ENCODE measurements at places on chromosomes 7 and 10.

DNA sequence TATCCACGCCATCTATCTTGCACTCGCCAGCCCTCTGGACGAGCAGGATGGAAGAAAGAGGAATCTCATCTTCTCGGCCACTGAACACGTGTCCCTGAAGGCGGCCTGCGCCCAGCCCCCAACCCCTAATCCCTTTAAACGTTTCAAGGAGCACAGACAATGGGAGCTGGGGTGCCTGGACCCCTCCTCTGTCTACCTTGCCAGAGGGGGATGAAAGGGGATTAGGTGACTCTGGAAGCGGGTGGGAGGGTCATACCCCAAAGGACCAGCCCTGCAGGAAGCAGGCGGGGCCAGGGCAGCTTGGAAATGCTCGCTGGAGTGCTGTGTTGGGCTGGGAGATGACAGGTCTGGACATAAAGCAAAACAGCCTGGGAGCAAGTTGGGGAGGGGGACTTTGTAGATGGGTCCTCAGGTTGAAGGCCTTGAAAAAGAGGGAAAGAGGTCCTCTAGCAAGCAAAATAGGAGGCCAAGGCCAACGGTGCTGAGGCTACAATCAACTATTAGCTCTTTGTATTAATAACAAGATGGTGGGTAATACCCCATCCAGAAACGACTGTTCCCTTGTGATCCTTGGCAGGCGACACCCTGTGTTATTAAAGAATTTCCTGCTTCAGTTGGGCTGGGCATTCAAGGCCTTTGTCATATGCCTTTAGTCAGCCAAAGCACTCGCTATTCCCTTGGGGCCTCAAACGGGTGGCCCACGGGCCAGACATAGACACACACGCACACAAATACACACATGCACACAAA lies 126.5 kb upstream of the UNC5B start:
- H3K36me3 ChIP-seq = no peaks in the 10 kb centered on the region
- no peaks in the 10 kb centered on the region for H3K27me3 ChIP-seq
- DNase-seq = no peak
- no peaks in the 10 kb centered on the region for H3K4me1 ChIP-seq
- H3K27ac ChIP-seq = no peak overlapping the region

- DNase-seq = no peak
- H3K36me3 ChIP-seq = no peaks in the 10 kb centered on the region
- no peak overlapping the region for H3K27ac ChIP-seq
- no peak overlapping the region for H3K4me3 ChIP-seq
Measured at GRCh38 chr10:105188737-105189462, 547.8 kb downstream of the SORCS3 start.

DNA sequence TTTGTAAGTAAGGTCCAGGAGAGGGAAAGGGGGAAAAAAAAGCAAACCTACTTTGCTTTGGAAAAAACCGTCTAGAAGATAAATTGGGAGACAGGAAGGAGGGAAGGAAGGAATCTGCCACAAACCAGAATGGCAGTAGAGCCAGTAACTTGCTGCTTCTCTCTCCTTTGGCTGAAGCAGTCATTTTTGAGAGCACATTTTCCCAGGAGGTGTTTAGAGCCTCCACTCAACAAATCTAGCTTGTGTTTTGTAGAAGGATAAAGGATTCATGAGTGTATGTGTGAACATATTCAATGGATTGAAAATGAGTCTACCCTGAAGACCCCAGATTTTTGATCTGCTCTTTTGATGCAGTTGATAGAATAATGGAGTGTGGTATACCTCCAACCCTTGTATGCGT lies 2.6 kb downstream of the NRG3 start:
- no peak overlapping the region for H3K4me3 ChIP-seq
- H3K27ac ChIP-seq = no peak overlapping the region
- no peak for DNase-seq
- H3K36me3 ChIP-seq = no peaks in the 10 kb centered on the region
- H3K27me3 ChIP-seq = peaks cover 17% of the 10 kb centered on the region

- no peak overlapping the region for H3K4me3 ChIP-seq
- no peaks in the 10 kb centered on the region for H3K27me3 ChIP-seq
- H3K27ac ChIP-seq = no peak overlapping the region
- no peaks in the 10 kb centered on the region for H3K36me3 ChIP-seq
- DNase-seq = no peak
Measured at GRCh38 chr7:85716353-85716752, 529.5 kb upstream of the SEMA3D start.

GRCh38 chr10:71347587-71348395 lies 28.7 kb downstream of the SLC29A3 start:
- no peak overlapping the region for H3K27ac ChIP-seq
- H3K27me3 ChIP-seq = no peaks in the 10 kb centered on the region
- H3K36me3 ChIP-seq = peaks cover 3% of the 10 kb centered on the region
- H3K4me3 ChIP-seq = no peak overlapping the region
- DNase-seq = no peak
- H3K4me1 ChIP-seq = no peaks in the 10 kb centered on the region

GRCh38 chr7:8212638-8213037 lies 49.3 kb downstream of the ICA1 start:
- no peaks in the 10 kb centered on the region for H3K36me3 ChIP-seq
- H3K27me3 ChIP-seq = peaks cover 3% of the 10 kb centered on the region
- H3K4me3 ChIP-seq = no peak overlapping the region

GRCh38 chr10:96622013-96622787 lies 35.4 kb upstream of the TM9SF3 start:
- no peaks in the 10 kb centered on the region for H3K27me3 ChIP-seq
- no peak for DNase-seq
- H3K4me3 ChIP-seq = no peak overlapping the region
- H3K4me1 ChIP-seq = no peaks in the 10 kb centered on the region

DNA sequence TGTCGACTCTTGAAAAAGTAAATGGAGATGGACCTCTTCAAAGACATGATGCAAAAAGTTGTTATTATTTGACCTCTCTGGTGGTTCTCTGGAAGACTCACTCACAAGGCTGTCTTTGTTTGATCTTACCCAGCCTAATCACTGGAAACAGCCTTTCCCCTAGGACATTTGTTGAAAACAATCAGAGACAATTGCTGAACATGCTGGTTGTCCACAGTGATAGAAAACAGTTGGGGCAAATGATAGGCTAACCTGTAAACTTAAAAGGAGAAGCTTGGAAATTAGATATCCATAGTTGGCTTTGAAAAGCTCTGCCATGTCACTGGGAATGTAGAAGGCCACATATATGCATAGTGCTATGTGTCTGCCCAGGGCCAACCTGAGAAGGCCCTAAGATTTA lies 22.9 kb upstream of the TES start:
- no peaks in the 10 kb centered on the region for H3K36me3 ChIP-seq
- H3K27me3 ChIP-seq = peaks cover 7% of the 10 kb centered on the region
- no peaks in the 10 kb centered on the region for H3K4me1 ChIP-seq
- no peak overlapping the region for H3K4me3 ChIP-seq
- no peak for DNase-seq

GRCh38 chr7:151132461-151133205 lies 34.9 kb downstream of the GBX1 start:
- DNase-seq = no peak
- H3K4me3 ChIP-seq = no peak overlapping the region
- no peak overlapping the region for H3K27ac ChIP-seq
- peaks cover 4% of the 10 kb centered on the region for H3K36me3 ChIP-seq
- no peaks in the 10 kb centered on the region for H3K27me3 ChIP-seq

GRCh38 chr10:6199131-6199733 lies 3.5 kb upstream of the PFKFB3 start:
- no peak for DNase-seq
- no peak overlapping the region for H3K4me3 ChIP-seq
- H3K27ac ChIP-seq = no peak overlapping the region
- peaks cover 27% of the 10 kb centered on the region for H3K4me1 ChIP-seq
- H3K27me3 ChIP-seq = no peaks in the 10 kb centered on the region
- no peaks in the 10 kb centered on the region for H3K36me3 ChIP-seq

DNA sequence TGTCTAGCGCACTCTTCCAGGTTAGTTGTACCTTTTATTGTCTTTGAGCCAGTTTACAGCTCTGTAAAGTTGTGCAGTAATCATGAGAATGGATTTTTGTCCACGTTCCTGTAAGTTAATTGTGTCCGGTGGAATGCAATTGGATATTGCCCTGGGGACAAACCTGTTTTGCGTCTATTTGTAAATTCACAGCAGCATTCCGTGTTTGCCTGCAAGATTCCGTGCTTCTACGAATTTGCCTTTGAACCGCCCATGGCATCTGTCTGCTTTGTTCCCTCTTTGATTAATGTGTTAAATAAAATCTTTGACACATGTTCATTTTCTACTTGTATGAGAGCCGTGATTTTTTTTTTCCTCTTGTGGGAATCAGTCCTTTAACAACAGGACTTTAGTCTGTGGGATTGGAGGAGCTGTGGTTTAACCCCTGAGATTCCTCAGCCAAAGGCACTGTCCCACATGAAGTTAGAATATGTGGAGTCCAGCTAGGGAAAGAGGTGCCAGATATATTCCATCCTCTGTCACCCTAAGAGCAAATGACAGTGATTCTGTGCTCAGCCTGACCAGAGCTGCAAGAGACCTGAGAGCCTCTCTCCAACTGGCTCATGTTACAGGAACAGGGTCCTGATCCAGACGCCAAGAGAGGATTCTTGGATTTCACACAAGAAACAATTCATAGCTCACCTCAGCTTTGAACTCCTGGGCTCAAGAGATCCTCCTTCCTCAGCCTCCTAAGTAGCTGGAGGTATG lies 126.3 kb downstream of the COL26A1 start:
- H3K36me3 ChIP-seq = no peaks in the 10 kb centered on the region
- DNase-seq = no peak
- H3K4me3 ChIP-seq = no peak overlapping the region
- H3K4me1 ChIP-seq = no peaks in the 10 kb centered on the region

- no peaks in the 10 kb centered on the region for H3K36me3 ChIP-seq
- H3K4me3 ChIP-seq = no peak overlapping the region
Measured at GRCh38 chr10:112243713-112244112, 39.5 kb upstream of the TECTB start.

- peaks cover 8% of the 10 kb centered on the region for H3K4me1 ChIP-seq
- H3K27me3 ChIP-seq = no peaks in the 10 kb centered on the region
- no peak for DNase-seq
- H3K27ac ChIP-seq = no peak overlapping the region
Measured at GRCh38 chr7:375321-375831, 85.4 kb downstream of the FOXL3 start.

GRCh38 chr7:51354434-51354833 lies 37.8 kb upstream of the COBL start:
- DNase-seq = no peak
- H3K27me3 ChIP-seq = no peaks in the 10 kb centered on the region
- no peaks in the 10 kb centered on the region for H3K36me3 ChIP-seq
- H3K27ac ChIP-seq = no peak overlapping the region

GRCh38 chr7:28815369-28815927 lies 142.7 kb downstream of the TRIL start:
- H3K27me3 ChIP-seq = no peaks in the 10 kb centered on the region
- H3K27ac ChIP-seq = no peak overlapping the region
- no peak overlapping the region for H3K4me3 ChIP-seq
- no peak for DNase-seq

GRCh38 chr10:4024516-4025245 lies 239.7 kb upstream of the KLF6 start:
- H3K27ac ChIP-seq = no peak overlapping the region
- no peak overlapping the region for H3K4me3 ChIP-seq
- DNase-seq = no peak
- no peaks in the 10 kb centered on the region for H3K36me3 ChIP-seq
- no peaks in the 10 kb centered on the region for H3K27me3 ChIP-seq

GRCh38 chr7:103148131-103148993 lies 537 bp downstream of the NAPEPLD start:
- H3K4me3 ChIP-seq = peak overlapping the region; percentile 97
- no peaks in the 10 kb centered on the region for H3K27me3 ChIP-seq
- H3K36me3 ChIP-seq = no peaks in the 10 kb centered on the region
- no peak for DNase-seq
- peak overlapping the region; percentile 72 for H3K27ac ChIP-seq

DNA sequence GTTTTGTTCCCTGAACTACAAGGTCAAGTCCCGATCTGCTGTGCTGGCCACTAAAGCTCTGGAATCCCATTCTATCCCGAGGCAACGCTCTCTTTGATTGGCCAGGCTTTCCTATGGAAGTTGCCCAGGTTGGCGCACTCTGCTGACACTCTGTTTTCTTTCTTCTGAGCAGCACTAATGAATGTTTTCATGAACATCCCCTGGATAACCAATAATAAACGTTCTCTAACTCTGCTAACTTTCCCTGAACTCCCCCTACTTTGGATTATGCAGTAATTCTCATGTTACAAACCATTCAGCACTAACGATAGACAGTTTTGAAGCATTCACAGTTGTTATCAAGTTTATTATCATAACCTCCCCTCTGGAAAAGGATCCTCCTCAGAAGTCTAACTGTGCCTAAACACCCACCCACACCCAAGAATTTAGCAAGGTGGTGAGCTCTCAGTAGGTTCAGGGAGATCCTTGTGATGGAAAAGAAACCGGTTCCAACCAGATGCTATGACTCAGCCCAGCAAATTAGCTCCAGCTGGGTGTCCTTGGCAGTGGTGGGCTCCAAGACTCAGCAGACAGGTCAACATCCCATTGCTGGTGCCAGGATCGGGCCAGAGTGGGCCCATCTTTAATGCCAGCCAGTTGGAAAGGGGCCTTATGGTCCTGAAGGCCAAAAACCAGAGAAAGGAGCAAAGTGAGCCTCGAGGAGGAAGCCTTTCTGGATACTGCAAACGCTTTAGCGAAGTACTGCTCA lies 68.4 kb downstream of the CREB3L2 start:
- no peaks in the 10 kb centered on the region for H3K27me3 ChIP-seq
- peak overlapping the region; percentile 95 for H3K4me3 ChIP-seq
- H3K4me1 ChIP-seq = peaks cover 31% of the 10 kb centered on the region
- H3K36me3 ChIP-seq = no peaks in the 10 kb centered on the region
- DNase-seq = no peak

DNA sequence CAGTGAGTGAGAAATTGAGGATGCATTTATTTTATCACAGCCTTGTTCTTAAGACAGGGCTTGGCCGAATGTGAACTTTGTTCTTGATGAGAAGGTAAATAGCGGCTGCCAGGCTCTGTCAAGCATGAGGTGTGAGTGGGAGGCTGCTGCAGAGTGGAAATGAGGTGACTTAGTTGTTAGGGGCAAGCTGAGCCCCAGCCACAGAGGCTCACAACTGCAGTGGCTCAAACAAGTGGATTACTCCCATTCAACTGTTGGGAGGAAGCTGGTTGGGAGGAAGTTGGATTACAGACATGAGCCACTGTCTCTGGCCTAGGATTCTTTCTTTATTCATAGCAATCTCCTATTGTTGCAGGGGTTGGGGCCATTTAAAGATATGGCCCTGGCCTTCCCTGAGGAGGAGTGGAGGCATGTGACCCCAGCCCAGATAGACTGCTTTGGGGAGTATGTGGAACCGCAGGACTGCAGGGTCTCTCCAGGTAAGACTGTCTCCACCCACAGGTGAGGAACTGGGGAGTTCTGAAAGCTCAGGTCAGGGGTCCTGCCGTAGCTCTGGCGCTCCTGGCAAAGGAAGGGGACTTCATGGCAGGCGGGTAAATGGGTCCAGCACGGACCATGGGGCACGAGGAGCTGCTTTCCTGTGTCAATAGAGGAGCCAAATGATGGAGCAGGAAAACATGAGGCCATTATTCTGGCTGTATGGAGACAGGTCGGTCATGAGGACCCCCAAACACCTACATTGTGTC lies 7.1 kb downstream of the ZSCAN25 start:
- peaks cover 31% of the 10 kb centered on the region for H3K4me1 ChIP-seq
- H3K36me3 ChIP-seq = peaks cover 76% of the 10 kb centered on the region
- peak overlapping the region; percentile 67 for H3K4me3 ChIP-seq
- DNase-seq = peak; percentile 44

GRCh38 chr7:51269911-51270310 lies 46.7 kb downstream of the COBL start:
- H3K27me3 ChIP-seq = no peaks in the 10 kb centered on the region
- no peaks in the 10 kb centered on the region for H3K4me1 ChIP-seq
- no peak overlapping the region for H3K4me3 ChIP-seq
- no peak for DNase-seq
- no peaks in the 10 kb centered on the region for H3K36me3 ChIP-seq
